ENCODE measurements at places on chromosomes 7 and 10. TPM values are rescaled to one million over a fixed set of nuclear protein-coding genes. Genes with fewer than 3 reads are reported as not detected.

Gene ANKRD7
- polyA plus RNA-seq, result not detected

GRCh38 chr10:104581884-104582601 lies 59.0 kb upstream of the SORCS3 start:
- DNase-seq, result no peak

GRCh38 chr10:131775433-131775832 lies 125.4 kb upstream of the PPP2R2D start:
- peak; percentile 39 for DNase-seq

GRCh38 chr10:83929399-83929798 lies 209.9 kb upstream of the GHITM start:
- DNase-seq, result no peak

- no peak for DNase-seq
Measured at GRCh38 chr7:51227861-51228260, 88.7 kb downstream of the COBL start.

Gene MAGI2
- polyA plus RNA-seq, result 1.1 TPM

Gene KNDC1
- under 0.01 TPM for polyA plus RNA-seq

Gene OR6B1
- not detected for polyA plus RNA-seq

Gene MYPN
- 0.23 TPM for polyA plus RNA-seq

- DNase-seq, result no peak
Measured at GRCh38 chr10:75825235-75825634, 393.8 kb downstream of the LRMDA start.

Gene EPHA1
- 10.2 TPM for polyA plus RNA-seq

- DNase-seq, result no peak
Measured at GRCh38 chr10:27030060-27030459, 70.2 kb downstream of the ANKRD26 start.

Gene AKR1D1
- not detected for polyA plus RNA-seq

- DNase-seq, result no peak
Measured at GRCh38 chr7:37643876-37644275, 39.7 kb upstream of the GPR141 start.

- no peak for DNase-seq
Measured at GRCh38 chr10:81108516-81109199, 571.0 kb downstream of the SH2D4B start.

DNA sequence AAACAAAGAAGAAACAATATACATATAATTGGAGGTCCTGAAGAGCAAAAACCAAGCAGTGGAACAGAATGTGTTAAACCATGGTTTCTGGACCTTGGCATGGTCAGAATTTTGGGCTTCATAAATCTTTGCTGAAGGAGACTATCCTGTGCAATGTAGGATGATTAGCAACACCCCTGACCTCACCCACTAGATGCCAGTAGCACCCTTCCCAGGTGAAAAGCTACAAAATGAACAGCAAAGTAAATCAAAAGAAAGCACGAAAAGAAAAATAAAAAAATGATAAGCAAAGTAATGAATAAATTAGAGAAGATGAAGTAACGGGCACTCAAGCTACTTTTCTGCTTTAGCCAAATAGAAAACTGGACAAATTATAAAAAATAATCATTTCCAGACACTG lies 19.2 kb upstream of the ZPBP start:
- no peak for DNase-seq

Gene NKX1-2
- not detected for polyA plus RNA-seq

DNA sequence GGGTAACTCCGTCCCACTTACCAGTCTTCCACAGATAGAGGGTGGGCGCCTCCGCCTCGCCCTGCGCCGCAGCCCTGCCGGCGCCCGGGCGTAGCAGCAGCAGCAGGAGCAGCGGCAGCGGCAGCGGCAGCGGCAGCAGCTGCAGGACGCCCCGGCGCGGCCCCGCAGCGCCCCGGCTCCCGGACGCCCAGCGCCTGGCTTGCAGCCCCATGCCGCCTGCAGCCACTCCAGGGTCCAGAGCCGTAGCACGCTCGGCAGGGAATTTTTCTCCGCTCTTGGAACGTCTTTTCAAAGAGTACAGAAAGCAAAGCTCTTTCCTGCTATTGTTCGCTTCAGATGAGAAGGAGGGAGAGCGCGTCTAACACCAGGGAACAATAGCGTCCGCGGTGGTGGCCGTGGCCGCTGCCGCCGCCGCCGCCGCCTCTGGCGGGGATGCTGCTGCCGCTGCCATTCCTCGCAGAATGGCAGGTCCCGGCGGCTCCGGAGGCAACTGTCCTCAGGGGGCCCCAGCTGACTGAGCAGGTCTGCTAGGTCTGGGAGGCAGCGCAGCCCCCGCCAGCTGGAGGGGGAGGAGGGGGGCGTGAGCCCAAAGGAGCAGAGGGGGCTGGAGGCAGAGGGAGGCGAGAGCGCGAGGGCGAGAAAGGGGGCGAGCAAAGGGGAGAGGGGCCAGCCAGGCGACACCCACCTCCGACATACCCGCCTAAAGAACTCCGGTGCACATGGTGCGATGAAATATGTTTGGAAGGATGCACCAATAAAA lies at the start of gene THSD7A:
Gene THSD7A (minus strand): TSS at position 463 of the 760 bp plus-strand sequence. CDS start 252 bp downstream, at position 211.
- DNase-seq, result peak; percentile 66

DNA sequence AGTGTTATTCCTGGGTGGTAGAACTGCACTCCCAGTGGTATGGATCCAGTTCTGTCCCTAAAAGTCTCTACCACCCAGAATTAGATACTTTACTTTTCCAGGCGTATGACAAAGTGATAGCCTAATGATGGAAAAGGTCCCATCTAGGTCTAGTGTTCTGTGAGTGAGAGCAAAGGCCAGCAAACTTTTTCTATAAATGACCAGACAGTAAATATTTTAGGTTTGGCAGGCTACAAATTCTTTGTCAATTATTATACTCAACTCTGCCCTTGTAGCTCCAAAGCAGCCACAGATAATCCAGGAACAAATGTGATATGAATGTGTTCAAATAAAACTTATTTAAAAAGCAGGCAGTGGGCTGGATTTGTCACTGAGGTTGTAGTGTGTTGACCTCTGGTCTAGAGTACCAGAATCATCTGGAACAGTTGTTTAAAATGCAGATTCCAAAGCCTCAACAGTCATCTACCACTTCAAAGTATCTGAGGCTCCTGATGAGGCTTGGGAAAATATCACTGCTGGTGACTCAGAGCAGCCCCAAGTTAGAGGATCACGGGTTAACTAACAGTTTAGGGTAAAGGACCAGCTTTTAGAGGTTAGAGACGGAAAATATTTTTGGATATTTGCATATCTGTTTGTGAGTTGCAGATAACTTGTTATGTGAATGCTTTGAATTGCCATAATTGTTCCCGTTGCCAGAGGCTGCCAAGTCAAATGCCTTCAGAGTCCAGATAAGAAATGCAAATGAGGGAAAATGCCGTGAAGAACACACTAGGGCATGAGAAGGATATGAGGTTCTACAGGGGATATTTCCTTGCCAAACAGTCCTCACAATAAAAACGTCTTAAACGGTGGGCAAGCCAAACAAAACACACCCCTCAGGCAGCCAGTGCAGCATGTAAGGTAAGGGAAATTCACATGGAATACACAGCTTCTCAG lies 19.4 kb downstream of the NRAP start:
- no peak for DNase-seq

GRCh38 chr10:132172091-132173066 lies 14.4 kb upstream of the DPYSL4 start:
- DNase-seq, result no peak

Gene IDI2
- not detected for polyA plus RNA-seq

DNA sequence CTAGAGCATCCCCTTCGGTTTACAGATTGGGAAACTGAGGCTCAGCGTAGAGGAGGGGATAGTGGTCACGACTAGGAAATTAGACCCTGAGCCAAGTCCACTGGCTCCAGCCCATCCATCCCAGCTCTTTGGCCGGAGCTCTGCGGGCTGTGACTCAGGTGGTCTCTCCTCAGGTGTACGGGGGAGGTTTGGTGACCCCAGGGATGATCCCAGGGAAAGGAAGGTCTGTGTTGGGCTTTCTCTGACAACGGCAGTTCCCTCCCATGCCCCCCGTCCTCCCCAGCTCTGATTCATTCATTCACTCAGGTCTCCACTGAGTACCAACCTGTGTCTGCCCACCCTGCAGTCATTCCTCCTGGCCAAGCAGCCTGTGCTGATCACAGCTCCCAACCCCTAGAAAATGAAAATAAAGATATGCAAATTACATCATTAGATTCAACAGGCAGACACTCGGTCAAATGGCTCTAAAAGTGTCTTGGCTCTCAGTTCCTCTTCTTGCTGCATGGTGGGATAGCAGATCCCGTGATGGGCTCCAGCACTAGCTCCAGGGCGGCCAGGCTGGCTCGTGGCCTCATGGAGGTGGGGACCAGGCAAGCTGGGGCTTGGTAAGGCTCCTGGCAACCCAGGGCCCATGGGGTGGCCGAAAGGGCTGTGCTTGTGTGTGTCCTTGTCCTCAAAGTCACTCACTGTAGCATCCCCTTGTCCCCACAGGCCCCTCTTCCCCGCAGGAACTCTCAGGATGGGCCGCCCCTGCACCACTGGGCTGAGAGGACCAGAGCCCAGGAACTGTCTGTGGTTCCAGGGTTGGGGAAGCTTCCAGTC lies 37.8 kb downstream of the CLRN3 start:
- no peak for DNase-seq

Gene OR2A1
- polyA plus RNA-seq, result 0.06 TPM

GRCh38 chr7:42137941-42138340 lies 99.1 kb downstream of the GLI3 start:
- no peak for DNase-seq

DNA sequence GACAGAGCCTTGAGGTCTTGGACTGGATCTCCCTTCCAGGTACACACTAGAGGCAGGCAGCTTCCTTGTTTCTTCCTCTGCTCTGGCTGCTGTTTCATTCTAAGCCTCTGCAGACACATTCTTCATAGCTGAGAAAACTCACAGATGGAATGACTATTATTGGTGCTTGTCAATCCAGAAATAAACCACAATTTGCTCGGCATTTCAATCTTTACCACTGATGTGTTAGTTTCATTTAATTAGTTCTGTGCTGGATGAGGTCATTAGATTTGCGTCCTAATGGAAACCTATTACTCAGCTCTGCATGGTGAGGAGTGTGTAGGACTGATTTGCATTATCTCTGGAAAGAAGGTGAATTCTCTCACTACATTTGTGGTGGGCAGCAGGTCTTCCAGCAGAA lies 392.5 kb downstream of the NRG3 start:
- DNase-seq, result no peak

GRCh38 chr7:128112018-128112780 lies 81.0 kb upstream of the LRRC4 start:
- peak; percentile 35 for DNase-seq

Gene PIK3CG
- polyA plus RNA-seq, result 1.8 TPM

- peak; percentile 69 for DNase-seq
Measured at GRCh38 chr7:43572516-43573049, 10.3 kb upstream of the STK17A start.

- DNase-seq, result no peak
Measured at GRCh38 chr10:67076144-67076543, 150.3 kb downstream of the LRRTM3 start.

- DNase-seq, result no peak
Measured at GRCh38 chr10:34186745-34187144, 628.4 kb downstream of the PARD3 start.

DNA sequence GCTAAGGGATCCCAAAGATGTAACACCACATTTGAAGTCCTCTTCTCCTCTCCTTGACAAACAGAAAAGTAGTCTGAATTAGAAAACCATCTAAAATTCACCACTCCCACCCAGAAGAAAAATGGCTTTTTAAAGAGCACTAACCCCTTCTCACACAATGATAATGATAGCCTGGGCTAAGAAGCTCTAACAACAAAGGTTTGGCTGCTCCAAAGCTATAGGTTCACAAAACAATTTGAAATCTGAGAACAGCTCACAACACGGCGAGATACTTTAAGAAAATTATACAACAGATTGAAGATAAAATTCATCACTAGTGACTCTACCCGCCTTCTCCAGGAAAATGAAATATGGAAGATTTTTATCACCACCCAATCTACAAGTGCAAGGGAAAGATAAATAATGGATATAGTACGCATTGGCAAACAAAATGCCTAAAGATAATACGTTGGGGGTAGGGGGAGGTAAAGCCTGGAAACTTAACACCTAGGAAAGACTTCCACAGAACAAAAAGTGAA lies 7.4 kb downstream of the ITGB1 start:
- DNase-seq, result no peak

- no peak for DNase-seq
Measured at GRCh38 chr10:124003481-124003870, 89.9 kb downstream of the CHST15 start.

GRCh38 chr10:24703700-24704099 lies 20.0 kb downstream of the ARHGAP21 start:
- DNase-seq, result no peak

GRCh38 chr7:33880787-33881186 lies 24.6 kb upstream of the BMPER start:
- no peak for DNase-seq

Gene CFTR
- polyA plus RNA-seq, result 13.2 TPM

- no peak for DNase-seq
Measured at GRCh38 chr7:38034062-38034908, 113.8 kb downstream of the EPDR1 start.

Gene LIPJ
- polyA plus RNA-seq, result not detected

GRCh38 chr7:2210551-2211258 lies 22.0 kb downstream of the MAD1L1 start:
- DNase-seq, result no peak

Gene C7orf57
- polyA plus RNA-seq, result not detected

Data from sigmoid colon (tissue), 7 donors.